ENCODE measurements at places on chromosomes 6 and 20. TPM values are rescaled to one million over a fixed set of nuclear protein-coding genes. Genes with fewer than 3 reads are reported as not detected.

BACH2 gene
- total RNA-seq = 84.4 TPM

HLA-DQB1 gene
- total RNA-seq = 17.0 TPM

MUCL3 gene
- not detected for total RNA-seq

GINS1 gene
- 1.1 TPM for total RNA-seq

RBBP8NL gene
- total RNA-seq = not detected

LY6G6D gene
- total RNA-seq = not detected

TNF gene
- 25.0 TPM for total RNA-seq

OR2H2 gene
- total RNA-seq = not detected

BPIFB2 gene
- 0.29 TPM for total RNA-seq

SLC13A3 gene
- not detected for total RNA-seq

PDYN gene
- total RNA-seq = not detected

- no peak overlapping the region for H3K4me3 ChIP-seq
- no peak for DNase-seq
- peaks cover 6% of the 10 kb centered on the region for H3K36me3 ChIP-seq
- H3K27me3 ChIP-seq = no peaks in the 10 kb centered on the region
- no peak overlapping the region for H3K27ac ChIP-seq
Measured at GRCh38 chr6:109738255-109738654, 47.2 kb downstream of the FIG4 start.

DNA sequence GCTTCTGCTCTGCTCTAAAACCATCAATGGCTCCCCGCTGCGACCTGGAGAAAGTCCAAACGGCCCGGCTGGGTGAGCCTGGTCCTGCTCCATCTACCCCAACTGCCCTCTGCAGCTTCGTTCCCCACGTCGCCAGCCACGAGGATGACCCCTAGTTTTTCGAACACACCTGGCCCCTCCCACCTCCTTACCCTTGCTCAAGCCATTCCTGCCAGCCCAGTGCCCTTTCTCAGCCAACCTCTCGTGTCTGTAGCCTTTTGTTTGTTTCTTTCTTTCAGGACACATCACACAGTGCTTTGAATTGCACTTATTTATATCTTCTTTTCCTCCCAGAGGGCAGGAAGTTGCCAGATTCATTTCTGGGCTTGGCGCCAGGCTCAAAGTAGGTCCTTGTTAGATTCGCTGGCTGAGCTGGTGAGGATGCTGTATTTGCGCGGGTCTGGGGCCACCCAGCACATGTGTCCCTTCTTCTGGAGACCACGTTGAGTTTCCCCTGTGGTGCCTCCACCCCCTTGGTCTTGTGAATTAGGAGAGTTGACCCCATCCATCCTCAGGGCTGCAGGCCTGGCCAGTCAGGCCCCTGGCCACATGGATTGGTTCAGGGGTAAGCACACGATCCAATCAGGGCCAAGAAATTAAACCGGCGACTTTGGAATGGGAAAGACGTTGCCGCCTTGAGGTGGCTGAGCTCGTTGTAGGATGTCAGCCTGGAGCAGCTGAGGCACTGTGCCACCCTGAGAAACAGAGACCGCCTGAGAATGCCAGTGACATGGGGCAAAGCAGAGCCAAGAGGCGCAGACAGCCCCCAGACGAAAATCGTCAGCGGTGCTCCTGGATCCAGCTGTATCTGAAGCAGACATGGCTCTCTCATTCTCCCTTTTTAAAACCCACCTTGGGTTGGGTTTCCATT is 156.0 kb downstream of the CEBPB start:
- H3K4me3 ChIP-seq = no peak overlapping the region
- H3K27me3 ChIP-seq = no peaks in the 10 kb centered on the region
- H3K4me1 ChIP-seq = peaks cover 9% of the 10 kb centered on the region

DNA sequence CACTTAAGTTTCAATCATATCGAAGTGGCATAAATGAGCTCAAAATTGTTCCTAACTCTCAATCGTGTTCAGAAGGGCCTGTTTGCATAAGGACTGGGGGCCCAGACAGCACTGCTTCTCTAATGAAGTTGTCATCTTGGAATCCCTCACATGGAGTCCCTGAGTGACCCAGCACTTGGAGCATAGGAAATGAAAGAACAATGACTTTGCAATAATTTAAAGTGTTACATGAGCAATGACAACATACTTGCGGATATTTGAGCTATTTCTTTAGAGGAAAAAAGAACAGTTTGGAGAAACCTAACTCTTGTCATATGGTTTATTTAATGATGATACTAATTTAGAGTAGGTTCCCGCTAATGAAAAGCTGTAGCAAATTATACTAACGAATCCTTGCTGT is 239.9 kb downstream of the TSHZ2 start:
- H3K27ac ChIP-seq = no peak overlapping the region
- DNase-seq = no peak
- no peaks in the 10 kb centered on the region for H3K4me1 ChIP-seq
- no peak overlapping the region for H3K4me3 ChIP-seq

DNA sequence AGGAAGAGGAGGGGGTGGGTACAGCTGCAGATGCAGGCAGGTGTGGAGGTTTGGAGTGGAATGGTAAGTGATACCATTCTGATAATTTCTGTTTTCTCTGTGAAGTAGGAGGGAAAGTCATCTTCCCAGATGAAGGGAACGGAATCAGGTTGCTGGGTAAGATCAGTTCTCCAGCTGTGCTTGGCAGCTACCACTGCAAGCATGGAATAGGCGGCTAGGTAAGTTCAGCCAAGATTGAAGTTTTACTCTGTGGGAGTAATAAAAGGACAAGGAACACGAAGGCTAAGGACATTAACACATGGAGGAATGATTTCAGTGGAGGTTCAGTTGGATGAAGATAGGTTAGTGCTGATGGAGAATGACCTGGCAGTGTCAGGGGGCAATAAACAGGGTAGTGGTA is 128.3 kb downstream of the CARMIL1 start:
- no peak for DNase-seq
- H3K27me3 ChIP-seq = no peaks in the 10 kb centered on the region
- no peak overlapping the region for H3K4me3 ChIP-seq
- peaks cover 23% of the 10 kb centered on the region for H3K4me1 ChIP-seq
- H3K36me3 ChIP-seq = no peaks in the 10 kb centered on the region
- H3K27ac ChIP-seq = no peak overlapping the region

DNA sequence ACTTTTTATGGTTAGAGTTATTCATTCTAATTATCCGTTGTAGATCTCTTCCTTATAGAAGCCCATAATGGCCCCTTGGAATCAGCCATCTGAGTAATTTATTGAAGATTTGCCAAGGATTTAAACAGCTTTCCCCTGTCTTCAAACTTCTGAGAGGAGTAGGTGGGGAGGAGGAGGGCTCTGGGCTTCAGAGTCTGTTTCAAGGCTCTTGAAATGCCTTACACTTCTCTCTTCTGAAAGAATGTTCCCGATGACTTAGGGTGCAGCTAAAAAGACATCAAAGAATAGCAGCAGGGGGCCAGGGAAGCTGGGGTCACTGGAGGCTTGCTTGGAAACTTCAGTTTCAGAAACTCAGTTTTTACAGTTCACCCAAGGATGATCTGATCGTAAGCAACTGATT is 165.3 kb downstream of the ZDHHC14 start:
- H3K36me3 ChIP-seq = no peaks in the 10 kb centered on the region
- DNase-seq = no peak
- H3K27me3 ChIP-seq = peaks cover 6% of the 10 kb centered on the region
- peaks cover 17% of the 10 kb centered on the region for H3K4me1 ChIP-seq
- no peak overlapping the region for H3K27ac ChIP-seq
- H3K4me3 ChIP-seq = no peak overlapping the region

DNA sequence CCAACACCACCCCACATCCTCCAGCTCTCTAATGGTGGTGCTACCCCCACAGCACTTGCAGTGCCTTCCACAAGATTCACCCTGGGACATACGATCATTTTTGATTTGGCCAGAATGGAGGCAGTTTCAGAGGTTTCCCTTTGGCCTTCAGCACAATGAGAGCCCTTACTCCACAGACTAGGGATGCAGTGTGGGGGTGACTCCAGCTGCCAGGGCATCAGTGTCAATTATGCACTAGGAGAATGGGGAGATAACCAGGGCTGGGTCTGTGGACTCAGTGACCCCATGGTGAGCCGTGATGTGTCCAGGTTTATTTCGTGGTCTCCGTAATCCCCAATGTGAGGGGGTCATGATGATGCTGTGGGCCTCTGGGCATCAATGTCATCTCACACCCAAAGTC is 31.5 kb upstream of the MICB start:
- H3K27me3 ChIP-seq = no peaks in the 10 kb centered on the region
- H3K4me3 ChIP-seq = peak overlapping the region; percentile 32
- peaks cover 34% of the 10 kb centered on the region for H3K36me3 ChIP-seq
- peaks cover 53% of the 10 kb centered on the region for H3K4me1 ChIP-seq
- H3K27ac ChIP-seq = peak overlapping the region; percentile 16

- H3K27ac ChIP-seq = no peak overlapping the region
- H3K4me3 ChIP-seq = no peak overlapping the region
- peak; percentile 26 for DNase-seq
- H3K27me3 ChIP-seq = peaks cover 28% of the 10 kb centered on the region
Measured at GRCh38 chr20:4607287-4607713, 114.4 kb upstream of the PRND start.

DNA sequence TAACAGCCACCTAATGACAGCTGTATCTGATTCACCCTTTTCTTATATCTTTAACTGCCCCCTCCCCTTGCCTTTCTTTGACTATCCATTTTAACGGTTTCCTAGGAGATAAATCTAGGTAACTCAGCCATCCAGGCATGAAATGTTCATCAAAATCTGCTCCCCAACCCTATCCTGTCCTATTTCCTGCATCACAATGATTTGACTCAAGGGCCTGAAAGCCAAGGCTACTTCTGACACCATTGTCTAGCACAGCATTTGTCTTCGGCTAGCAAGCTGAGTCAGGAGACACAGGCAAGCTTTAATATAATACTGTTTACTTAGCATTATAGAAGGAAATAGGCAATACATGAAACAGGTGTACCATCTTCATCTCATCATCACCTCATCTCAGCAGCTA is 31.6 kb upstream of the MANEA start:
- no peaks in the 10 kb centered on the region for H3K36me3 ChIP-seq
- no peak overlapping the region for H3K4me3 ChIP-seq
- no peak overlapping the region for H3K27ac ChIP-seq
- no peaks in the 10 kb centered on the region for H3K4me1 ChIP-seq

GRCh38 chr6:50820869-50821264 is 2.2 kb downstream of the TFAP2B start:
- DNase-seq = no peak
- H3K27ac ChIP-seq = no peak overlapping the region
- H3K4me1 ChIP-seq = peaks cover 12% of the 10 kb centered on the region

DNA sequence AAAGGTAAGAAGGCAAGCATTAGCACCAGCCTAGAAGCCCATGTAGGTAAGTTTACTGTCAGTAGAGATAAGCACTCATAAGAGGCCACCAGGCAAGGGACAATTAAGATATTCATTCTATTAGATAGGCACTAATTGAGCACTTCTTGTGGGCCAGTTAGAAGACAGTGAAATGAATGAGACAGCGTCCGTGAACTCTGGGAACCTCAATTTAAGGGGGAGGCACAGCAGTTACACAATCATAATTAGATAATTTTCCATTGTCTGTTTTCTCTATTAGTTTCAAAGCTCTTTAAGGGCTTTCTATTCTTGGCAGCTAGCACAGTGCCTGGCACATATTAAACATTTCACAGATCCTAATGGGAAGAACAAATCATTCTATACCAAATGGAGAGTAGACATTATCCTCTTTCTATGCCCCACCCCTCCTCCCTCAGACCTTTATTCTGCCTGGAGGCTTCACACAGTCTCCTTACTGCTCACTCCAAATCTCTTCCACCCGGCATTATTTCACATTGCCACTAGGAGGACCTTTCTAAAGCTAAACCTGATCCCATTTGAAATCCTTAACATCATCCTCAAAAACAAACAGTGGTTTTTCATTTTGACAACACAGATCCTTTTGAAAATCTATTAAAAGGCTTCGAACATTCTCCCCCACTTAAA is 529.6 kb downstream of the ADGRB3 start:
- H3K27me3 ChIP-seq = no peaks in the 10 kb centered on the region
- H3K27ac ChIP-seq = no peak overlapping the region
- DNase-seq = no peak
- no peak overlapping the region for H3K4me3 ChIP-seq
- H3K36me3 ChIP-seq = no peaks in the 10 kb centered on the region

DNA sequence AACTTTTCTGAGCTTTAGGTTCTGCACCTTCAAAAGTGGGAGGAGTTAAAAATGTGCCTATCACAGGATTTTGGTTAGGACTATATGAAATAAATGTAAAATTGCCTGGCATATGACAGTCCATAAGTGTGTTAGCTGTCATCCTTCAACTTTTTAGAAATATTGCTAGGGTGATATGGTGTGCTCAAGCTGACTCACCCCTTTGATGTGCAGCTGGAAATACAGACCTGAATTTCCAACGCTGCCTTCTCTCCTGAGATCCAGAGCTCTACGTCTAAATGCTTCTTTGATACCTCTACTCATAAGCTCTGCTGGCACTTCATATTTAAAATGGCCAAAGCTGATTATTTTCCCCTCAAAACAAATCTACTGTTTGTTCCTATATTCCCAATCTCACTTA is 2.7 kb downstream of the SLC35B3 start:
- DNase-seq = no peak
- H3K36me3 ChIP-seq = peaks cover 3% of the 10 kb centered on the region
- no peak overlapping the region for H3K27ac ChIP-seq
- H3K4me3 ChIP-seq = no peak overlapping the region
- no peaks in the 10 kb centered on the region for H3K27me3 ChIP-seq
- H3K4me1 ChIP-seq = peaks cover 7% of the 10 kb centered on the region

DNA sequence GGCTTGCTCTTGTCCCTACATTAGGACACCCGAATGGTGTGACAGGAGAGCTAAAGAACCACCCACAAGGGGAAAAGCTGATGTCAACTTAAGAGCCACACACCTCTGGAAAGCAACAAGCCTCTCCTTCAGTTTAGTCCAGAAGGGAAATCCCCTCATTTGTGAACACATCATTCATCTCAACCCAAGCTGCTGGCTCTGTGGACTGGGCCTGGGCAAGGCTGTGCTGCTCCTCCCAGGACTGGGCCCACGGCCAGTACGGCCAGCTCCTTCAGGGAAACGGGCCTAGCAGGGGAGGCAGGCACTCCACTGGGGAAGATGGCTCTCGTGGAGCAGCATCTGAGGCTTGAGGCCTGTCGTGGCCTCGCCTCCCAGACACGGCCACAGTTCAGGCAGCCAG is 12.8 kb upstream of the SLC4A11 start:
- DNase-seq = no peak
- peaks cover 11% of the 10 kb centered on the region for H3K4me1 ChIP-seq
- no peak overlapping the region for H3K4me3 ChIP-seq
- no peak overlapping the region for H3K27ac ChIP-seq
- peaks cover 10% of the 10 kb centered on the region for H3K36me3 ChIP-seq

DNA sequence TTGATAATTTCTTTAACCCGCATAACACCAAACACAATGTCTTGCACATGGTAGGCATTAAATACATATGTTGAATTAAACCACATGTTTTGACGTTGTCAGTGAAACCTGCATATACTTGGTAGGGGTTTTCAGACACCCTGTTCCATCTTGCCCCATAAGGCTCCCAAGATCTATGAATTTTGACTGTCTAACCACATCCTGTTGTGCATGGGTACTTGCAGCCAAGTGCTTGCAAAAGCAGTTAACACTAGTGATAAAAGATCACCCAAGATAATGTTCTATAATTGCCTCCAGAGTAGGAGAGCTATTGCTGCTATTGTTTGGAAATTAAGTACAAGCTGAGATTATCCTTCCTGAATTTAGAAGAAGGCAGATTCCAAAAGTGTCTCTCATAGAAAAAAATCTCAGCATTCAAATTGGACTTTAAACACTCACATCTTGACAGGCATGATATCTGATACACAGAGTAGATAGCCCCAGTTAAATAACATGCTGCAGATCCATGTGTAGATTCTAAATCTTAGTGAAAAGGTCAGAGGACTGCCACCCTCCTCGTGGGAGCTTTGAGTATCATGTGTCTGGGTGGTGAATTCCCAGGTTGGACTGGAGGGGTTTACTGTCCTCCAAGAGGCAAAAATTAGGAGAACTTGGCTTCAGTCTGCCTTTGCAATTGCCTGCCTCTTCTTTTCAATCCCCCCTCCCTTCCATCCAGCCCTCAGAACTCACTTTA is 25.8 kb upstream of the CCN6 start:
- peak; percentile 86 for DNase-seq
- no peaks in the 10 kb centered on the region for H3K27me3 ChIP-seq
- peak overlapping the region; percentile 91 for H3K27ac ChIP-seq
- no peaks in the 10 kb centered on the region for H3K36me3 ChIP-seq
- peaks cover 55% of the 10 kb centered on the region for H3K4me1 ChIP-seq
